Activated CD4-positive, CD25-positive, alpha-beta regulatory T cell (primary cell): ENCODE measurements at places on chromosomes 16 and 17.
A peak's percentile ranks its signal among the peaks of the same experiment; 100 is the strongest.

DNA sequence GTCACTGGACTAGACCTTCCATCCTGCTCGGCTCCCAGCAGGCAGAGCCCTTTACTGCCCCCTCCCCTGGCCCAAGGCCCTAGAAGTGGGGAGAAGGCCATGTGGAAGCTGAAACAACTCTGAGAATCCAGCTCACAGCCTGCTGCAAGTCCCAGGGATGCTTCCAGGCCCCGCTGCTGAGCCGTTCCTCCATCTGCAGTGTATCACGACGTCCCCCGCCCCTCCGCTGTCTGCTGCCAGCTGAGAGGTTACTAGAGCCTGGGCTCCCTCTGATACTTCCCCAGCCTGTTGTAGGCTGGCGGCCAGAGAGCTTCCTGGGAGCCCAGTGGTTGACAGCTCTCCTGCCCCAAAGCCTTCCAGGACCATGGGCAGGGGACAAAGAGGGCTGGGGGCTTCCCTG, 118.2 kb downstream of the MGAT5B start:
- no peak for DNase-seq

DNA sequence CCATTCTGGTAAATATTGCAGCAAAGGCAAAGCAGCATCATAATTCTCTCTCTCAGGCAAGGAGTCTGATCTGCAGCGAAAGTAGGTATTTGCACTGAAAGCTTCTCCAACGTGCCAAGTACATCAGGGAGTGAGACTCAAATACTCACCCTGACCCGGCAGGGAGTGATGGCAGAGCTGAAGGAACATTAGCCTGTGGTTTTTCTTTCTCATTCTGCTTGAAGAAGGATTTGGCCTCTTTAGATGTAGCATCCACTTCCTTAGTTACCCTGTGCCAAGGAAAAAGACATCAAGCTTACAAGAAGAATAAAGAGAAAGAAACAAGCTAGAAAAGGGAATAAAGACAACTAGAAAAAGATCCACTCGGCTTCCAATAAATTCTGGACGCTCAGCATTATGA, 38.4 kb downstream of the CFDP1 start:
- no peak for DNase-seq

DNA sequence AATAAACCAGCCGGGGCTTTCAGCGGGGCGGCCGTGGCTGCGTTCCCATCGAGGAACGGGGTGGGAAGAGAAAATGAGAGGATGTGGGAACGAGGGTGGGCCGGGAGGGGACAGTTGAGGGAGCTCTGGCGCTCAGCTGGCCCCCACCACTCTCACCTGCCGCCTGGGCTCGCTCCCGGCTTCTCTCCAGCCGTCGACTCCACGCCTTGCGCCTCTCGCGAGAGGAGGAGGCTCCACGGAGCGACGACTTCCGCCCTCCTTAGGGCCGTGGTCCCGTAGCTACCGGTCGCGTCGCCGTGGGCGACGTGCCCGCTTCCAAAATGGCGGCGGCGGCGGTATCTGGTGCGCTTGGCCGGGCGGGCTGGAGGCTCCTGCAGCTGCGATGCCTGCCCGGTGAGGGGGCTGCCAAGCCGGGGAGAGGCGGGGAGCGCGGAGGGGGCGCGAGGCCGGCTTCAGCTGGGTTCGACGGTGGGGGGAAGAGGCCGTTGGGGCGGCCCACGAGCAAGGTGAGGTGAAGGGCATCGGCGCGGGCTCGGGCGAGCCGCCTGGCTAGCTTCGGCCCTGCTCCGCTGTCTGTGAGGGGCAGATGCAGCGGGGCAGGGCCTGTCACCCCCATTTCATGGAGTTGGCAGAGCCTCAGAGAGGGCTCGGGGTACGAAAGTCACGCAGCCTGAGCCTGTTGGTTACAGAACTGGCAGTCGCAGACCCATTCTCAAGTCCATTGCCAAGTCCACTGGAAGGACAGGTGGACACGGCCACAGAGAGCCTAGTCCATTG, at the start of the genes CIAPIN1 and COQ9:
CIAPIN1 (minus strand) TSS at position 200 of the 777 bp plus-strand sequence. CDS start 6,457 bp downstream, outside the sequence.
COQ9 (plus strand) TSS at position 294 of the 777 bp plus-strand sequence; CDS start at position 321, 27 bp downstream.
- DNase-seq, result peak; percentile 88

- no peak for DNase-seq
Measured at GRCh38 chr16:75943705-75944514, 217.6 kb upstream of the CPHXL start.

- no peak for DNase-seq
Measured at GRCh38 chr16:81928271-81928918, 82.9 kb downstream of the SDR42E1 start.

- no peak for DNase-seq
Measured at GRCh38 chr16:64092271-64092670, 1029.6 kb downstream of the CDH11 start.

- no peak for DNase-seq
Measured at GRCh38 chr17:60508384-60508980, 17.6 kb downstream of the APPBP2 start.

GRCh38 chr17:80637048-80637781, 92.6 kb downstream of the RPTOR start:
- no peak for DNase-seq

DNA sequence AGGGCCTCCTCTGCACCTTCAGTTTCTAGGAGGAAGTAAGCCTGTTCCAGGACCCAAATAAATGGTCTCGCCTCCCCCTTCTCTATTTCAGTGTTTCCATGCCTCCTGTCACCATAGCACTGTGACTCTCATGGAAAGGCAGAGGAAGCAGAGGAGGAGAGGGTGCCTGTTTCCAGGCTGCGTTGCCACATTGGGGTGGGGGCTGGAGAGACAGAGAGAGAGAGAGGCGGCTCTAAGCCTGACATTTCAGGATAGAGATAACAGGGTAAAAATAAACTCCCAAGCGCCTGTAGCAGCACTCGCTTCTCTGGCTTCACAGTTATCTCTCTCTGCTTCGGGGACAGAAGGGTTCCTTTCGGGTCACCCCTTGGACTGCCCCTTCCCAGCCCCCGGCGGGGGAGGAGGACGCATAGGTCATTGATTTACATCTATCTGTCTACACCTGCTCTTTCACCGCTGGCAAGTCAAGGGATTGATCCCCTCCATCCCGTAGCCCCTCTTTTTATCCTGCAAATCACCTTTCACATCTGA, 71.2 kb upstream of the MRTFB start:
- DNase-seq, result no peak

GRCh38 chr17:72399023-72399607, 278.3 kb downstream of the SOX9 start:
- DNase-seq, result no peak

DNA sequence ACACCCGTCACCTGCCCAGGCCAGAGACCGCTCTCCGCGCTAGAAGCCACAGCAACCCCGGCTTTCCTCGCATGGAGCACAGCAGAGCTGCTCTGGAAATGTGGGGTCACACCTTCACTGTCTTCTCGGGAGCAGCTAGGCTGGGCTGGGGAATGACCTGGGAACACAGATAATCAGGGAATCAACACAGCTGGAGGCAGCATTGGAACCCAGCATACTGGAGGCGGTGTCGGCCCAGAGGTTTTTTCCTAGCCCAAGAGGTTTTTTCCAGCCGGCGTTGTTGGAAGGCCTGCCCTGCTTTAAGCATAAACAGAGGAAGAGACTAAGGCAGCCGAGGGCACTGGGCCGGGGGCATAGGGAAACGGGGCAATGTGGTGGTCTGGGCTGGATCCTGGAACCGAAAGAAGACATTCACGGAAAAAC, 791 bp upstream of the PLD6 start:
- DNase-seq, result no peak

GRCh38 chr16:12434567-12434966, 369.1 kb downstream of the CPPED1 start:
- no peak for DNase-seq

DNA sequence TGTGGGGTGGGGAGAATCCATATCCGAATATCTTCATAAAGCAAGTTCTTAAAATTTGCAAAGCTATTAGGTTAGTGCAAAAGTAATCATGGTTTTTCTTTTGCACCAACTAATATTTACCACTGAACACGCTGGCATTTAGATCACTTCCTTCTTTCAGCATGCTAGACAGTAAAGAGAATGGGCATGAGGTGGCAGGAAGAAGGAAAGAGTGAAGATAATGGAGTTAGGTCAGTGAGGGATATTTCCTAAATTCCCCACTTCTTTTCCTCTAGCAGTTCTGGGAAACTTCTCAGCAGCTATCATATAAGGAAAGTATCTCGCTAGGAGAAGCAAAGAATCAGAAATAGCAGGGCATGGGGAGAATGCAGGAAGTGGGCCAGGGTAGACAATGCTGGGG, 39.0 kb downstream of the SLC6A4 start:
- DNase-seq, result no peak

GRCh38 chr17:77793146-77793970, 165.1 kb upstream of the TNRC6C start:
- DNase-seq, result no peak

DNA sequence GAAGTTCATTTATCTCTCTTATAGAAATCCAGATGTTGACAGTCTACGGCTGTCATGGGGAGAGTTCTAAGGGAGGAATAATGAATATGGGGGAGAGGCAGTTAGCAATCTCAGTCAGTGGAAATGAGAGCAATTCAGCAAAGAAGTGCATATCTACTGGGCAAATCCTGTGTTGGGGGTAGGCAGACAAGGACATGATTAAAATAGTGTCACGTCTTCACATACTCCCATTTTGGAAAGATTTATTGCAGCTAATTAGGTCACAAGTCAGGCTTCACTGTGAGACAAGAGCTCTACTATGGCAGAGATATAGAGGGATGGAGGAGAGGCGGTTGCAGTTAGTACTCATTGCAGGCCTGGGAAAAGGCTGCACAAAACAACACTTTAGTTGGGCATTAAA, 29.8 kb downstream of the LRRC36 start:
- no peak for DNase-seq

- DNase-seq, result no peak
Measured at GRCh38 chr17:59825533-59826322, 67.0 kb downstream of the TUBD1 start.

GRCh38 chr16:57091200-57091974, 996 bp upstream of the CPNE2 start:
- no peak for DNase-seq
